ENCODE measurements at places on chromosomes 5 and 9.

- DNase-seq = peak; percentile 6
Observed at GRCh38 chr5:38921174-38921573, 75.4 kb downstream of the OSMR start.

DNA sequence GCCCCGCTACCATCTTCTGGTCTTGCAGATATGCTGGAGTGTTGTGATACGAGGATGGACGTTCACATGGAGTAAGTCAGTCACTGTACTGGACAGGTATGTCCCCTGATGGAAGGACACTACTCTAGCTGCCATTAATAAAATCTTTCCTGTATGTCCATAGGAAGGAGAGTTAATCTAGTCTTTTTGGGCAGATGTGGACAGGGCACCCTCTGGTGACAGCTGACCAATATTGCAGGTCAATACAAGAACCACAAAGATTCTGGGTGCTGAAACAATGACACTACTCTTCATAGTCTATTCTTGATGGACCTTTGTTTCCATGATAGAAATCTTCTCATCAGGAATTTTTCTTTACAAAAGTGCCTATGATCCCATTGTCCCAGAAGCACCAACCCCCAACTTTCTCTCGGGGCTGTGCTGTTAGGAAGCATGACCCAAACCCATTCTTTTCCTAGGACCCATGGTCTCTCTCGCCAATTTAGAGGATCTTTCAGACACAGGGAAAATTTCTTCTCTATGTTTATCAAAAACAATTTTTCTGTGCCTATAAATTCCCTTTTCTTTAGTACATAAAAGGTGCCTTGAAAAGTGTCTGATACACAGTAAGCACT is 376.9 kb downstream of the DTWD2 start:
- DNase-seq = no peak

DNA sequence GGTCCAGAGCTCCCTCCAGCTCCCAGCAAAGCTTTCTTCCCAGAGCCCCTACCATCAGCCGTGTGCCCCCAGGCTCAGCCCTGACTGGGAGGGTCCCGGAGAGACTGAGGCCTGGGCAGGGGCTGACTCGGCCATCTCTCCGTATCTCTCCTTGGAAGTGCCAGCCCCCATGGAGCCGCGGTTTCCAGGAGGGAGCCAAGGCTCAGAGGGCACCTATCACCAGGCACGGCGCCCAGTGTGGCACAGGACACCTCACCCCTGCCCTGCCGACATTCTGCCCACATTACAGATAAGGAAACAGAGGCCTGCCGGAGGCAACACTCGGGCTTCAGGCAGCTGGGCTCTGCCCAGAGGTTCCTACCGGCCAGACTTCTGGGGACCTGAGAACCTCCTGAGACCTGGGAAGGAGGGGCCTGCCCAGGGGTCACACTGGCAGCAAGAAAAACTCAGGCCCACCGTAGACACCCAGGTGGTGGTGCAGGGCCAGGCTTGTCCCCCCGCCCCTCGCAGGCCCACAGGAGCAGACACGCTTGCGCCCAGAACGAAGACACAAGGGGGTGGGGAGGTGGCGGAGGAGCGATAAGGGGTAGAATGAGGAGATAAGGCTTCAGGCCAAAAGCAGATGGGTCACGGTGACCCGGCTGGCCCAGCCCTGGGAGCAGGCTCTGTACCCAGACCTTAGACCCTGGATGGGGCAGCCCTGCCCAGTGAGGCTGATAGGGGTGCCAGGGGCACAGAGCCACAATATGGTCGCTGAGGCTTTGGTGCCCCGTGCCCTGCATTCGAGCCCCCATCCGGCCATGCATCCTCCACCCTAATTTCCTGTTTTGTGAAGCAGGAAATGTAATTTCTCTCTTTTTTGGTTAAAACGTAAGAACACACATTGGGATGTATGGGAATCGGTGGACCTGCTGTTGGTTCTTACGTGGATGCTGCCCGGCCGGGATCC is 11.8 kb downstream of the NR5A1 start:
- DNase-seq = no peak

DNA sequence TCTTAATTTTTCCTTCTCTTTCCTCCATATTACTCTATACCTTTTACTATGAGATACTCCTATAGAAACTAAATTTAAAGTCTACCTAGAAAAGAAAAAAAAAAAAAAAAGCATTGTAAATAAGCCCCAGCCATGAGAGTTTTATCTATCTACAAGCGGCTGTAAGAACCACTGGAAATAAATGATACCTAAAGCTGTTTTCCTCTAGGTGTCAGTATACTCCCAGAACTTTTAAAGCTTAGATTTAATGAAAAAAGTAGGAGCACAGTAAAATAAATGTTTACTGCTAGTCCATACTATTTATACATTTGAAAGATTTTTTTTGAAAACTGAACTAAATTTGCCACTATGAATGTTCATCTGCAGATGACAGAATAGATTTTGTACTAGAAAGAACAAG is 26.2 kb downstream of the TYRP1 start:
- DNase-seq = no peak

- no peak for DNase-seq
Observed at GRCh38 chr9:81604306-81605169, 84.8 kb downstream of the TLE1 start.

DNA sequence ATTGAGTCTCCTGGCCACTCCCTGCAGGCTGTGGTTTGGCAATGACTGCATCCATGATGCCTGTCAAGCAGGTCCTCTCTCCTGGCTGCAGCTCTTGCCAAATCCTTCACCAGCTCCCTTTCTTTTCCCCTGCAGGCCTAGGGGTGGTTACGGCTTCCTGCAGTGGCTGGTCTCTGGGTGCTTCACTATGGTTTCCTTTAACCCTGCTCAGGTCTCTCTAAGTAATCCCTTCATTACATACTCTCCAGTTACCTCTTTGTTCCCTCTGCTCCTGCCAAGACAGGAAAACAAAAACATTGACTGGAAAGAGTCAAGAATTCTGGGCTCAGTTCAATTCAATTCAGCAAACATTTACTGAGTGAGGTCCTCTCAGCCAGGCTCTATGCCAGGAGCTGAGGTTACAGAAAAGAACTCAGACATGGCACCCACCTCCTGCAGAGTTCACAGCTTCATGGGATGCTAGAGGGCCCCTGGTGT is 19.8 kb upstream of the PTPN3 start:
- no peak for DNase-seq

GRCh38 chr9:127930231-127931091 is at the start of gene PIP5KL1:
Gene PIP5KL1 (minus strand): TSS chr9:127930777. CDS start chr9:127930752, 25 bp downstream.
- DNase-seq = no peak

GRCh38 chr5:78757269-78758053 is 108.9 kb upstream of the LHFPL2 start:
- no peak for DNase-seq

DNA sequence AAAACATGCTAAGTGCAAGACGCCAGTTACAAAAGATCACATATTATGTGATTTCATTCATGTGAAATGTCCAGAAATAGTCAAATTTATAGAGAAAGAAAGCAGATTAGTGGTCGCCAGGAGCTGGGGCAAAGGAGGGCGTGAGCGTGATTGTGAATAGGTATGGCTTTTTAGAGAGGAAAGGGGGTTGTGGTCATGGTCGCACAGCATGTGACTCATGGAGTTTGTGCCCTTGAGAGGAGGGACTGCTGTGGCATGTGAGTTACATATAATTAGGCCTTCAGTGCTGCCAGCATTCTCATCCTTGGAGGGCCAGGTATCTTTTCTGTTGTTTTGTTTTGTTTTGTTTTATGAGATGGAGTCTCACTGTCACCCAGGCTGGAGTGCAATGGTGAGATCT is 21.2 kb upstream of the MARCHF6 start:
- DNase-seq = no peak

DNA sequence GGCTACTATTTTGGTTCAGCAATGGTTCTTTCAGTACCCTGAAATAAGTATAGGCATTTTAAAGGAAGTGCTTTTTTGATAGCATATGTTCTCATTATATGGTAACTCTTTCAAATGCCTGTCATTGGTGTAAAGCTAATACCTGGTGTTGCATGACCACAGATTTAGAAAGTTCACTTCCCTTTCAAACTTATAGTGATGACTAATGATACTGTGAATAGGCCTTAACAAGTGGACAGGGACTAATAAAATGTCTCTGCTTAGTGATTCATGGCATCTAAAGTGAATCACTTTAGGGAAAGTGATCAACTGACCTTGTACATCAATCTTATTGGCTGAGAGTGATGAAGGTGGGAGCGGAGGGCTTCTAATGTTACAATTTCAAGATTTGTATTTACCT is 21.6 kb downstream of the MRPL22 start:
- DNase-seq = no peak
